Smooth muscle cell of bladder (primary cell): ENCODE measurements at places on chromosomes 13 and 19. TPM values are rescaled to one million over a fixed set of nuclear protein-coding genes. Genes with fewer than 3 reads are reported as not detected.

Gene ZNF681
- total RNA-seq: 0.28 TPM in 2 replicates

Gene SPC24
- 9.6 and 14.8 TPM in 2 replicates for total RNA-seq

Gene CEACAM19
- 2.0 and 2.4 TPM in 2 replicates for total RNA-seq

Gene RAB3A
- total RNA-seq: 2.4 and 3.1 TPM in 2 replicates

Gene DEDD2
- 13.2 and 13.7 TPM in 2 replicates for total RNA-seq

Gene COLGALT1
- total RNA-seq: 93.2 and 113 TPM in 2 replicates

Gene SHISA7
- not detected in 2 replicates for total RNA-seq

Gene C13orf42
- total RNA-seq: not detected in 2 replicates

Gene ZSWIM4
- total RNA-seq: 3.4 and 9.3 TPM in 2 replicates

Gene SLC6A16
- total RNA-seq: 0.09 TPM in 1 of 2 replicates, not detected in the other

Gene PRR36
- under 0.01 TPM in 1 of 2 replicates, not detected in the other for total RNA-seq

Gene POSTN
- 396 and 434 TPM in 2 replicates for total RNA-seq

Gene CDX2
- under 0.01 TPM in 1 of 2 replicates, not detected in the other for total RNA-seq

Gene ZNF101
- 5.0 and 6.0 TPM in 2 replicates for total RNA-seq

Gene NAA16
- 5.3 and 6.3 TPM in 2 replicates for total RNA-seq

Gene ZNF99
- total RNA-seq: not detected in 2 replicates

Gene ADGRE3
- total RNA-seq: not detected in 2 replicates

Gene ZNF730
- 0.43 and 0.46 TPM in 2 replicates for total RNA-seq

Gene F10
- total RNA-seq: 10.7 and 21.6 TPM in 2 replicates

Gene PSPN
- total RNA-seq: 0.43 and 0.92 TPM in 2 replicates

Gene NDUFA7
- 31.0 and 40.4 TPM in 2 replicates for total RNA-seq

Gene ABHD17A
- 75.2 and 78.2 TPM in 2 replicates for total RNA-seq

Gene ZNF726
- total RNA-seq: 0.46 and 0.85 TPM in 2 replicates

Gene IL12RB1
- total RNA-seq: 0.14 and 0.18 TPM in 2 replicates

Gene FGF22
- under 0.01 and 0.09 TPM in 2 replicates for total RNA-seq

Gene ELAVL1
- 13.1 and 32.0 TPM in 2 replicates for total RNA-seq

Gene ZFP36
- total RNA-seq: 1.3 TPM in 2 replicates

Gene ZFP28
- total RNA-seq: 5.5 and 6.6 TPM in 2 replicates

Gene WDR88
- not detected in 2 replicates for total RNA-seq

Gene CCDC8
- 22.0 and 34.7 TPM in 2 replicates for total RNA-seq
